ENCODE measurements at places on chromosomes 7 and 10.
A peak's percentile ranks its signal among the peaks of the same experiment; 100 is the strongest.

DNA sequence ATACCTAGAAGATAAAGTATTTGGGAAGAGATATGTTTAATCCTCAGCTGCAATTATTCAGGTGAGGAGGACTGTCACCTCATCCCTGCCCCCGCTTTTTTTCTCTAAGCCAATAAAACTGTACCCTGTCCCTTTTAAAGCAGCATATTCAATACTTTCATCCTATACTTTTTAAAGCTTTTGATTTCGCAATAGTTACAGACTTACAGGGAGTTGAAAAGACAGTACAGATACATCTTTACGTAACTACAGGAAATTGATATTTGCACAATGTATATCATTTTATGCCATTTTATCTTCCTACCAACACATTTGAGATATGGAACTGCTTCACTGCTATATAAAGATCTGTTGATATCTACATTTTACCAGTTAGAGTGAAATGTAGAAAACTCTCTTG lies 47.6 kb downstream of the STK17A start:
- DNase-seq, result no peak

DNA sequence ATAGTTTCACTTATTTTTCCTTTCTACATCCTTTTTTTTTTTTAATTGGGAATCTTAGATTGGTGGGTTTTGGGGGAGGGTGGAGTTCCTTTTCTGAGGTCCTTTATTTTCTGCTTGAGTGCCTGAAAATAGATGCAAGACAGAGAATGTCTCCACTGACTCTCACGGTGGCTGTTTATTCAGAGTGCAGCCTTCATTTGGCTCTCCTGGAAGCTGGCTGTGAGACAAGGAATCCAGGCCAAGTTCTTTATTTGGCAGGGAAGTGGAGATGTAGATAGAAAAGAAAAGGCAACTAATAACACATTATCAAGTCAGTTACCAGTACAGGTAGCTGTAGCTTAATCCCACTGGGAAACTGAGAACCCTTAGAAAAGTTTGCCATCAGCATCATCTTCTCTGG lies 118.6 kb downstream of the CNTNAP2 start:
- no peak for DNase-seq

DNA sequence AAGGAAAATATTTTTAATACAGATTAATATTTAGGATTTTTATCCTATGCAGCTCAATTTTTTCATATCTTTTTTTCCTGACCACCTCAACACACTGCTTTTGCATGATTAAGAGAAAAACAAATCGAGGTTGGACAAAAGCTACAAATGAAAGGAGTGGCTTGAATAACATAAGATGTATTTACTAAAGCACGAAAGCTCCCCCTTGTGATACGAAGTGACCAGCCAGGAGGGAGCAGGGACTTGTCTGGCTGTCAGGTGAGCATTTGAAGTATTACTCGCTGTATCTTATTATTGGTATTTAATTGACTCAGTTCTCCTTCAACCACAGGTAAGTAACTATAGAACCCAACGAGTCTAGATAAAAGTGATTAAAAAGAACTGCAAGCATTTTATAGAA lies 265.2 kb upstream of the PHF14 start:
- peak; percentile 62 for DNase-seq

DNA sequence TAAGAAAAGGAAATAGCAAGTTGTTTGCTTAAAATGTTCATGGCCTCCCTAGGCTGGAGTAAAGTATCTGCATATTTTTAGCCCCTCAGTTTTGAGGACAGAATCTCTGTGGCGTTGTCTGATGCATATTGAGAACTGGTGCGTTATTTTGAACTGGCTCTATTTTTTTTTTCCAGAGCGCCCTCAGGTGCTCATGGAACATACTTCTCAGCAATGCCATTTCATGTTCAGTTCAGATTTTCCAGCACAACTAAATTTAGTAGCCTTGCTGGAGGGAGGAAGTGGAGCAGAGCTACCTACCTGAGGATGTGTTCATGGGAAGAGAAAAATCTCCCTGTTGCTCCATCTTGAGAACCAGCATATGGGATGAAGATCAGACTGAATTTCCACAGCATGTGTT lies 870.5 kb downstream of the LRMDA start:
- no peak for DNase-seq

DNA sequence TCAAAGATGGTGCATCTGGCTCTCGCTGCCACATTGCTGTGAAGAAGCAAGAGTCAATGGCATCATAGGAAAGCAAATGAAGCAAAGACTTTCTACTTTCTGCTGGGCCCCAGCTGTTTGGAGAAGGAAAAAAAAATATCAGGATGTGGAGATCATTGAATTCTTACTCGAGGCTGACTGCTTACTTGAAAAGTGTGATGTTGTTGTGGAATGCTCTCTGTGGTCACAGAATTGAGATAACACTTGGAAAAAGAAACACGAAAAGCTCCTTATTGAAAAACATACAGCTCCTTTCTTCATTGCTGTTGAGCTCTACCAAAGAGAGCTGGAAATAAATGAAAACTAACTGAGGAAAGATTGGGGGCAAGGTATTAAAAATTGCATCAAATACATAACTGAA lies 157.4 kb upstream of the TBX20 start:
- DNase-seq, result no peak

DNA sequence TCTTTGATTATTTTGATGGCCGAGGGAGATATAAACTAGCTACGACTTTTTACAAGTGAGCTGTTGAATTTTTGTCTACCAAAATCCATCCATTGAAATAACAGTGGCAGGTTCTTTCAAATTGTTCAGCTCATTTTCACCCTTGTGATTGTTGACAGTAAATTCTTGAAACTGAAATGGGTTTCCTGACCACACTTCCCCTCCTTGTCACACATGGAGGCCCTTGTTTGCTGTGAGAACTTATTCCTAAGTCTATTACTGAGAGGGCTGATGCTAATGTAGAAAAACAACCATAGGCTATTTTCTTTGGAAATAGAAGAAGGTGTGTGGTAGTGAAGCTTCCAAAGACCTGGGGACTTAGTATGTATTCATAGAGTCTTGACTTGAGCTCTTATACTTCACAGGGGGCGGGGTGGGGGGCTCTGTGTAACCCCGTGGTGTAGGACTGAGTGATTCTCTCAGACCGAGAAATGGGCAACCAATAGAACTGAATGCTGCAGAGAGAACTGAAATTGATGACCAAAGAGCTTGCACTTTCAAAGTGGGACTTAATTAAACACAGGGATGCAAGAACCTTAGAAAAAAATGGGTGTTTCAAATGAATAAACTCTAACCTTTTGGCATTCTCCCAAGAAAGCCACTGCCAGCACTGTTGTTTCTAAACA lies 718.9 kb downstream of the CCSER2 start:
- no peak for DNase-seq

GRCh38 chr7:50940621-50941020 lies 157.9 kb upstream of the GRB10 start:
- no peak for DNase-seq

DNA sequence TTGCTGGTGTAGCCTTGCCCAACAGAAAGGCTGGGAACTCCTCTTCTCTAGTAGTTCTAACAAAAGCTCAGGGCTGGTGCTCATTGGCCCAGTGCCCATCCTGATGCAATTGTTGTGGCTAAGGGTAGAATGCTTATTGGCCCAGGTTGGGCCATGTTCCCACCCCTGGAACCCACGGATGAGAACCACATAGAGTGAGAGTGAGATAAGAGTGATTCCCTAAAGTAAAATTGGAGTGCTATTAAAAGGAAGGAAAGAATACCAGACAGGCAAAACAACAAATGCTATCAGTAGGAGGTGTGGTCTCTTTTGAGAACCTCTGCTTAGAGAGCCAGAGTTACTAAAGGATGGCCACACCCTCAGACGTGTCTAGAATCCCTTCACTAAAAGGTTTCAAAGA lies 49.2 kb downstream of the LGI1 start:
- DNase-seq, result no peak

DNA sequence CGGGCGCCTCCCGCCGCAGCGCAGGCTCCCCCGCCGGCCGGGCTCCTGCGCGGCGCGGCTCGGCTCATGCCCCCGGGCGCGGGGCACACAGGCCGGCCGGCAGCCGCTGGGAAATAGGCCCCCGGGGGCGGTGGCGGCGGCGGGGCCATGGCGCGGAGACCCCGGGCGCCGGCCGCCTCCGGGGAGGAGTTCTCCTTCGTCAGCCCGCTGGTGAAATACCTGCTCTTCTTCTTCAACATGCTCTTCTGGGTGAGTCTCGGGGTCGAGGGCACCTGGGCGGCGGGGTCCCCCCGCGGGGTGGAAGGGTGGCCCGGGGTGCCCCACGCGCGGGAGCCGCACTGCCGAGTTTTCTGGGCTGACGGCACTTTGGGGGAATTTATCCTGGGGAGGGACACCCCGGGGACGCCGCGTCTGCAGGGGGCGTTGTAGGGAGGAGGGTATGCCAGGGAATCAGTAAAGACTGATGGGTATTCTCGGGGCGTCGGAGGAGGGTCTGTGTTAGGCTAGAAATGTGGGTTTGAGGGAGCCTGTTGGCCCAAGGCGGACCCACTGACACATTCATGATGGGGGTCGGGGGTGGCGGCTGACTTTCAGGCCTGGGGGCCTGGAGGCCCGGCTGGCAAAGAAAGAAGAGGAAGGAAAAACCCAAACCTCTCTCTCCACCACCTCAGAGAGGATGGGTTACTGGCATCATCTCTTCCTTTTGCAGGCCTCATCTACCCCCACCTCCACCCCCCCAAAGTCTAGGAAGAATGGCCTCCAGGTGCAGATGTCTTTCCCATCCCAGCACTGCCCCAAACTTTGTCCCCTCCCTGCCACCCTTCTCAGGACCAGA lies 544 bp downstream of the TSPAN33 start:
- no peak for DNase-seq

- DNase-seq, result no peak
Observed at GRCh38 chr10:89664203-89664602, 19.2 kb upstream of the PANK1 start.

- DNase-seq, result no peak
Observed at GRCh38 chr10:67045404-67045803, 119.6 kb downstream of the LRRTM3 start.

GRCh38 chr7:131002600-131002999 lies 268.6 kb upstream of the KLF14 start:
- DNase-seq, result no peak

DNA sequence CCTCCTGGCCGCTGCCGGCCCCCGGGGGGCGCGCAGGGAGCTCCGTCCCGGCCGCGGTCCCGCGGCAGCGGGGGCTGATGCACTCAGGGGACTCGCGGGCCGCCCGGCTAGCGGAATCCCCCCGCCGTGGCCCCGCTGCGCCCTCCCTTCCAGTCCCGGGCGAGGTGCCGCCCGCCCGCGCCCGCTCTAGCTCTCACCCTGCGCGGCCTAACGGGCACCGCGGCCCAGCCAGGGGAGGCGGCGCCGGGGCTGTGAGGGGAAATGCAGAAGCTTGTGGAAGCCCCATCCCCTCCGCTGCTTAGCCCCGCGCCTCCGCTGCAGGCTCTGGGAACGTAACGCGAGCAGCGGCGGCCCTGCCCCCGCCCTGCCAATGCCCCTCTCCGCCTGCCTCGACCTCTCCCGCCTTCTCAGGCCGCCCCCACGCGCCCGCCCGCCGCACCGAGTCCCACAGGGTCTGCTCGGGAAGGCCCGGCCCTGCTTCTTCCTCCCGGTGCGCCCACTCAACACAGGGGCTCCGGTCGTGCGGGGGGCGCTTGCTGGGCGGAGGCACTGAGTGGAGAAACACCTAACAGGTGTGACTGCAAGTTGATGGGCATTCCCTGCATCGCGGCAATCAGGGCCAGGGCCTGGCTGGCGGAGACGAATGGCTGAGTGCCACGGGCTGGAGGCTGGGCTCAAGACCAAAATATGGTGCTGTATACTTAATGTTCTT lies 384 bp upstream of the TMEM229A start:
- peak; percentile 90 for DNase-seq

- DNase-seq, result no peak
Observed at GRCh38 chr7:115097175-115097671, 175.3 kb downstream of the MDFIC start.

GRCh38 chr10:97782455-97783228 lies 10.8 kb upstream of the SFRP5 start:
- DNase-seq, result no peak

DNA sequence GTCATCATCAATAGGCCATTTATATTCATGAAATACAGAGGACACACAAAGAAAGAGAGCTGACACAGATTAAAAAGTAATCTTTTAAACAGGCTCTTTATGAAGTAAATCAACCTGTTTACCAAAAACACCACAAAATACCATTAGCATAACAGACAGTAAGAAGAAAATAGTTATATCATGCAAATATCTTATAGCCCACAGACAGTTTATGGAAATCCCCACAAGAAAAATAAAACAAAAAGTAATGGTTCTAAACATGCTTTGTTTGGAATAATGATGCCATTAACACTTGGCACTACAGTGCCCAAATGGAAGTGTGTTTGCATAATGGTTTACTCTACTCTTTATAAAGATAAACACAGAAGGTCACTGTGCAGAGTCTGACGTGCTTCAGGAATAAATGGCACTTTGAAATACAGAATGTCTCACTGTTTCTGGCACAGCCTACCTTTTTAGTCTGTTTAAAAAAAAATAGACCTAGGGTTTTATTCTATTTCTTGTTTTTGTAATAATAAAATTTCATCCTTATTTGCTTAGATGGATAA lies 30.1 kb downstream of the SEMA3D start:
- no peak for DNase-seq

GRCh38 chr7:1883834-1884582 lies 213.9 kb downstream of the ELFN1 start:
- DNase-seq, result no peak

- no peak for DNase-seq
Observed at GRCh38 chr10:58950618-58951017, 225.8 kb upstream of the PHYHIPL start.

- DNase-seq, result no peak
Observed at GRCh38 chr10:93973748-93974445, 19.8 kb upstream of the PLCE1 start.

- no peak for DNase-seq
Observed at GRCh38 chr10:111347386-111348013, 270.7 kb downstream of the ADRA2A start.

GRCh38 chr10:33178026-33178755 lies 156.3 kb downstream of the NRP1 start:
- no peak for DNase-seq

DNA sequence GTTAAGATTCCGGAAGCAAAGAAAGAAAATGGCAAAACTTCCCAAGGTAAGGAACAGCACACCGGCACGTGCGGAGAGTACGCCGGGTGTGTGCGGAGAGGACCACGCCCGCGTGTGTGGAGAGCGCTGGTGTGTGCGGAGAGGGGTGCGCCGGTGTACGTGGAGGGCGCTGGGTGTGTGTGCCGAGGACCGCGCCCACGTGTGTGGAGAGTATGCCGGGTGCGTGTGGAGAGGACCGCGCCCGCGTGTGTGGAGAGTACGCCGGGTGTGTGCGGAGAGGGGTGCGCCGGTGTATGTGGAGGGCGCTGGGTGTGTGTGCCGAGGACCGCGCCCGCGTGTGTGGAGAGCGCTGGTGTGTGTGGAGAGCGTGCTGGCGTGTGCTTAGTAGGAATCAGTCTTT lies 48.6 kb upstream of the DPYSL4 start:
- DNase-seq, result no peak

- DNase-seq, result no peak
Observed at GRCh38 chr10:121102706-121103105, 251.5 kb downstream of the WDR11 start.

GRCh38 chr7:155374276-155375252 lies 76.9 kb downstream of the INSIG1 start:
- no peak for DNase-seq

- DNase-seq, result peak; percentile 45
Observed at GRCh38 chr7:37354656-37355131, 94.0 kb downstream of the ELMO1 start.

GRCh38 chr7:77910124-77910523 lies 111.6 kb downstream of the PHTF2 start:
- DNase-seq, result no peak

- DNase-seq, result no peak
Observed at GRCh38 chr7:80916770-80917741, 1.8 kb downstream of the SEMA3C start.

- no peak for DNase-seq
Observed at GRCh38 chr7:158458096-158458495, 129.5 kb downstream of the PTPRN2 start.

GRCh38 chr10:22343731-22344130 lies 1.6 kb upstream of the SPAG6 start:
- DNase-seq, result no peak

Measured in C1 segment of cervical spinal cord (tissue), 14 donors.